NCI-H2081 treated with DMSO at 0.1 percent for 48 hours (cell line): ENCODE measurements at places on chromosomes 13 and 19.

DNA sequence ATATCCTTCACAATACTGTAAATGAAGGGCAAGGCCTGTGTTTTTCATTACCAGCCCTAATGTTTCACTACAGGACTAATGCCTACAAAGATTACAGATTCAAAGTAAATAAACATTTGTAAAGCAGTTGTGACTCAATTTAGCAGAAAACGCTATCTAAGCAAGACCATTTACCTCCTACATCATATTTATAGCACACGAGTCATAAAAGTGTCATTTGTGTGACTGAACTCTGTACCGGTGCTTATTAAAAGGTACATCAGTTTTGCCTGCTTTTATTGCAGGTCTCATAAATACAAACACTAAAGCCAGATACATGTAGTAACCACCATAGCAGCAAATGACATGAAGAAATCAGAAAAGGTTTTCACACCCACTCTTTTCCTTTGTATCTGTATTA lies 61.5 kb upstream of the SLC15A1 start:
- DNase-seq, result no peak

GRCh38 chr19:7618771-7619510 lies 10.4 kb downstream of the XAB2 start:
- DNase-seq, result no peak

GRCh38 chr13:23915308-23915707 lies 18.0 kb upstream of the C1QTNF9B start:
- DNase-seq, result no peak

GRCh38 chr13:30502237-30502636 lies 36.5 kb upstream of the HMGB1 start:
- DNase-seq, result no peak

- DNase-seq, result no peak
Measured at GRCh38 chr13:94382517-94382916, 97.0 kb downstream of the DCT start.

DNA sequence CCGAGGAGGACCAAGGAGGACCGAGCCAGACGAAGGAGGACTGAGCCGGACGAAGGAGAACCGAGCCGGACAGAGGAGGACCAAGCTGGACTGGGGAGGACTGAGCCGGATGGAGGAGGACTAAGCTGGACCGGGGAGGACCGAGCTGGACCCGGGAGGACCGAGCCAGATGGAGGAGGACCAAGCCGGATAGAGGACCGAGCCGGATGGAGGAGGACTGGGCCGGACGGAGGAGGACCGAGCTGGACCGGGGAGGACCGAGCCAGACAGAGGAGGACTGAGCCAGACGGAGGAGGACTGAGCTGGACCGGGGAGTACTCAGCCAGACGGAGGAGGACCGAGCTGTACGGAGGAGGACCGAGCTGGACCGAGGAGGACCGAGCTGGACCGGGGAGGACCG lies 3.2 kb downstream of the PIP5K1C start:
- no peak for DNase-seq

GRCh38 chr19:51094696-51095279 lies 12.1 kb upstream of the KLK14 start:
- no peak for DNase-seq

DNA sequence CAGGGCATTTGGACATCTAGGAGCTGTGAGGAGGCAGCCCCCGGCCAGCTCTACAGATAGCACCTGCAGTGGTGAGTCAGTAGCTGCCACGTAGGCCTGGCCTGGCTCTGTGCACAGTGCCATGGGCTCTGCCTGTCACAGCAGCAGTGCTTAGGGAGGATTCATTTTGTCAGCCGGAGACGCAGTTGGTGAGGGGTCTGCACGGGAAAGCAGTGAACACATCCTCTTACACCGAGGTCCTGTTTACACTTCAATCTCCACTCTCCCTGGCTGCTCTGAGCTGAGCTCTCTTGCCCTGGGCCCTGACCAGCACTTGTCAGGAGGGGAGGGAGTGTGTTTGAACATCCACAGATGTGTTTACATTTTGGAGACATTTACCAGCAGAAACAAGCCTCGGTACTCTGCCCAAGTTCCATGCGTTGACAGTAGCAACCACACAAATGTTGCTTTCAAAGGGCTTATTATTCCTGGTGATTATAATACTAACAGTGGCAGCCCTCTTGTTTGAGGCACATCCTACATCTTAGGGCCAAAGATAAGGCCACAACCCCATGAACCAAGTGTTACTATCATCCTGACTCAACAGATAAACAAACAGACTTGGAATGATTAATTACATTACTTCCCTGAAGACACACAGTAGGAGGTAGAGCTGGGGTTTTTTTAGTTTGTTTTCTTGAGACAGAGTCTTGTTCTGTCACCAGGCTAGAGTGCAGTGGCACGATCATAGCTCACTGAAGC lies 148.9 kb downstream of the USP12 start:
- peak; percentile 9 for DNase-seq

GRCh38 chr19:35204799-35205732 lies 23.5 kb downstream of the FAM187B start:
- DNase-seq, result no peak

DNA sequence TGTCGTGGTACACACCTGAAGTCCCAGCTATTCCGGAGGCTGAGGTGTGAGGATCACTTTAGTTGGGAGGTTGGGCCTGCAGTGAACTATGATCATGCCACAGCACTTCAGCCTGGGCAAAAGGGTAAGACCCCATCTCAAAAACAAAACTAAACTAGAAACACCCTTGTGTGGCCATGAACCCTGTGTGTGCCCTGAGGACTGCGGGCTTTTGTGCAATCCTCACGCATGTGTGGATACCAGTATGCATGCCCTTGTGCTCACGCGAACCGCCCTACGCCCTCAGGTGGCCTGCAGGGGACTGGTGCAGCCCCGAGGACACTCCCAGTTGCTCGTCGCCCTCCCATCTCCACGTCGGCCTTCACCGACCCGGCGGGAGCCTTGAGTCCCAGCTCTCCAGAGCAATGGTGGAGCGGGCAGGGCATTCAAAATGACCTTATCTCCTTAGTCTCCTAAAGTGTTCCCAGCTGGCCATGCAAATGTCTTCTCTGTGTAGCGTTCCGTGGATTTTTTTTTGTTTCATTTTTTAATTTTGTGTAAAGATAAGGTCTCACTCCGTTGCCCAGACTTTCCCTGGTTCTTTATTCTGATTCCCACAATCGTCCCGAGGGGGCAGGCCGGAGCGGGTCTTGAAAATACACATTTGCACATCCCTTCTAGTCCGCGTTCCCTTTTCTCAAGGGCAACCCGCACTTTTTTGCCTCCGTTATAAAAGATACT lies 868 bp upstream of the EGLN2 start:
- DNase-seq, result no peak

- no peak for DNase-seq
Measured at GRCh38 chr13:23440821-23441618, 7.5 kb upstream of the SACS start.

- no peak for DNase-seq
Measured at GRCh38 chr19:16867211-16867610, 21.6 kb upstream of the F2RL3 start.

GRCh38 chr19:14515501-14516047 lies 2.6 kb downstream of the DNAJB1 start:
- DNase-seq, result no peak

DNA sequence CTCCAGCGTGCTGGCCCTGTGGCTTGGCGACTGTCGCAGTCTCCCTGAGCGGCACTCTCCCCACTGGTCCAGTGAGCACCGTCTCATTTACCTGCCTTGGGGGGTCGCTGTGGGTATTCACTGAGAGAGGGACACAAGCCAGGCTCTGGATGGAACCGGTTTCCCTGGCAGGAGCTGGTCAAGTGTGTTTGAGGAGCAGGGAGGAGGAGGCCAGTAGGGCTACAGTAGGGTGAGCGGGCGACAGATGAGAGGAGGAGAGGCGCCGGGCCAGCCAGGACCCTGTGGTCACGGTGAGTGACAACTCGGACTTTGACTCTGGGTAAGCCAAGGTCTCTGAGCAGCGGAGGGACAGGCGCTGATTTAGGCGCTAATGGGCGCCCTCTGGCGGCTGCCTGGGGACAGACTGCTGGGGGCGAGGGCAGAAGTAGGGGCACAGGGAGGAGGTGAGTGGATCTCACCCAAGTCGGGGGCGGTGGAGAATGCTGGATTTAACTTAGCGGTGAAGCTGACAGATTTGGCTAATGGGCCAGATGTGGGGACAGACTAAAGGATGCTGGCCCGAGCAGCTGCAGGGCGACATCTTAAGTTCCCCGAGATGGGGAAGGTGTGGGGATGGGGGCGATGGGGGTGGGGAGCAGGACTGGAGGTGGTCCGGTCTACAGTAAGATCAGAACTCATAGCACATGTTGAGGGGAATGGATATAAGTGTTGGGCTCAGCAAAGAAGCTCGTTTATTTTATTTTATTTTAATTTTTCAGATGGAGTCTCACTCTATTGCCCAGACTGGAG lies 4.7 kb upstream of the PRMT1 start:
- DNase-seq, result no peak

- DNase-seq, result no peak
Measured at GRCh38 chr13:67061750-67062149, 168.4 kb downstream of the PCDH9 start.

DNA sequence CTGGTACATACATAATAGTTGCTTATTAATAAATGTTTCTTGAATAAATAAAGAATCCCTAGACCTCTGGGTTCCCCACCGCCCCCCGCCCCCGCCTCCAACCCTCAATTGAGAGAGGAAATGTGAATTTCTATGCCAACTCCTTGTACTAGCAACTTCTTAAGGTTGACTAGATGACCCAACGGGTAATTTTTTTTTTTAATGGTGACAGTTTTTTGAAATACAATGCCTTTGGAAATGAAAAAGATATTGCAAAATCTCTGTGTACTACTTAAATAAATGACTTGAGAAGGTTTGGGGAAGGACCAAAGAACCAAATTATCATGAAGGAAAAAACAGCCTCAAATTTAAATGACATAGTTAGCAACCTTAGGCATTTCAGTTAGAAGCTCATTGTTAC lies 640.3 kb downstream of the TBC1D4 start:
- DNase-seq, result no peak

DNA sequence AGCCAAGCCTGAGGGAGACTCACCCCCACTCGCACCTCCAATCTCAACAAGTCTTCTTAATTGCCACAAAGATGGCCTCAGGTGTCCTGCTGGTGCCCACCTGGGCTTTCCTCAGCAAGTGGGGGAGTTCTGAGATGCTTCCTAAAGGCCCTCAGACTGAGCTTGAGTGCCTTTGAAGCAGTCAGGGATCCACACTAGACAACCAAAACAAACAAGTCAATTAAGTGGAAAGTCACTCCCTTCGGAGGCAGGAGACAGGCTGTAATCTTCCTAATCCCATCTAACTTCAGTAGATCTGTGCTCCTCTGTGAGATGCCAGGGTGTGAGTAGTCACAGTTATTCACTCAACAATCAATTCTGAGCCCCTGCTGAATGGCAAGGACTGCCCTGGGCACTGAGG lies 68.3 kb upstream of the SERP2 start:
- DNase-seq, result no peak

DNA sequence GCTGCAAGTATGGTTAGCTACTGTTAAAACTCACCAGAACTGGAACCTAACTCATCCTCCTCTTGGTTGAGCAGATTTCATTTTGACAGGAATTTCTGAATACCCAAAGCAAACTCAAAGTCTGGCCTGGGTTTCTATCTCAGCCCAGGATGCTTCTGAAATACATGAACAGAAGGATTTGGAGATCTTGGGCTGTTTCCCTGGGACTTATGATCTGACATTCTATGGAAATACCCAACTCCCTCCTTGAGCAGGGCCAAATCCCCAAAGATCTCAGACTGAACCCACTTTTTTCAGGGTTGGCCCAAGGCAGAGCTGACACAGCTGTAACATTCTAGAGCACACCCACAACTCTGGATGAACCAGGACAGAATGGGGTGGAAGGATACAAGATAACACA lies 1.1 kb upstream of the ITM2B start:
- no peak for DNase-seq

DNA sequence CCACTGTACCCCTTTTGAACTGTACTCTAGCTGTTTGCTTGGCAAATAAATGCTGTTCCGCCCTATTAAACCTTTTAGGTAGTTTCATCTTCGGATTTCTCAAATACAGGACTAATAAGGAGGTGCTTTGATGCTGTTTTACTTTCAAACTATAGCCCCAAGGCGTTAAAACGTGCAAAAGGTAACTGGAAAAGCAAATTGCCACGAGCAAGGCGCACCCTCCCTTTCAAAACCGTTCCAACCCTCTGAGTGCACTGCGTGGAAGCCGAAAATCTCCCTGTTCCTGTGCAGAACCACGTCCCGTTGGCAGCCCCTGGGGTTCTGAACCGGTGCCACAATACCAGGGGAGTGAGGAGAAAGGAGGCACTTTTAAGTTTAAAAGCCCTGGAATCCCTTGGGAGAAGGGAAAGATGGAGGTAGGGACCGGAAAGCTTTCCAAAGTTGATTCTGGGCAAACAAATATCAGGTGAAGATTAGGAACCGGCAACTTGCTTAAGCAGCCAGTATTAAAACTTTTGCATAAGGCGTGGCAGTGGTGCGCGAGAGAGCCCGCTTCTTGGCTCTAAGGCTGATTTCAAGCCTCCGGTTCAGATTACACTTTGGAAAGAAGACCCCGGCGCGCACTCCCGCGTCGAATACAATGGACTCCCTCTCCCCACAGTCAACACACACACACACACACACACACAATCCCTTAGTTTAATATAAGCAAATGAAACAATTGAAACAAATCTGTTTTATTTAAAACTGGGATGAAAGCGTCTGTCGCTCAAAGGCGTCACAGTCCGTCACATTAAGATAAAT lies 9.5 kb downstream of the POU4F1 start:
- DNase-seq, result no peak

DNA sequence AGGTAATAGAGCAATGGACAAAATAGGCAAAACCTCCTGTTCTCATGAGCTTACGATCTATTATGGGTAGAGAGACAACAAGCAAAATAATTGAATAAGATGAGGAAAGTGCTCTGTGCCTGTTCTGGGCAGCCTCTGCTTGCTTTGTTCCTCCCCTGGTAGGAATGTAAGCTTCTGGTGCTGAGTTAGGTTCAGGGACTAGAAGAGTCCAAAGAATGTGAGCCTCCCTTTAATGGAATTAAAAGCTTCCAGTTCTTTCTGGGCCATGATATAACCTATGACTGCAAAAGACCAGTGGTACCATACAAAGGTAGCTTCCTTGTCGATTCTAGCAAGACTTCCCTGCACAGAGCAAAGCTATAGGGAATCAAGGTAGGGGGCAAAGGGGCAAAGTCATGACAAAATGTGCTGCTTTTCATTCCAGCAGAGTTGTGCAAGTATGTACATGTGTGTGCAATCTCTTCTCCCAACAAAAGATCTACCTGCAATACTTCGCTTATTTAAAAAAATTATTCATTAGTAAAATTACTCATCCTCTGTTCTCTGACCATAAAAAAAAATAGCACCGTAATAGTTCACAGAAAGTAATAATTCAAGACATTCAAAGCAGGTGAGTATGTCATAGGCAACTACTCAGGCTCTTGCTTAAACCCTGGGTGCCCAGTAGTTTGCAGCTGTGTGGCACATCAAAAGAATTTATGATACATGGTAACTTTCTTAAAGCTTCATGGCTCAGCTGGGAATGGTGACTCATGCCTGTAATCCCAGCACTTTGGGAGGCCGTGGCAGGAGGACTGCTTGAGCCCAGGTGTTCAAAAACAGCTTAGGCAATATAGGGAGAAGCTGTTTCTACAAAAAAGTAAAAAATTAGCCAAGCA lies 21.4 kb downstream of the ACOD1 start:
- no peak for DNase-seq

- no peak for DNase-seq
Measured at GRCh38 chr13:26914624-26915023, 154.0 kb upstream of the GPR12 start.

GRCh38 chr19:51086153-51086850 lies 3.6 kb upstream of the KLK14 start:
- DNase-seq, result no peak

GRCh38 chr19:1052349-1052975 lies 12.6 kb downstream of the ABCA7 start:
- no peak for DNase-seq
